ENCODE measurements at places on chromosomes 4 and X.

- DNase-seq = no peak
Measured at GRCh38 chrX:63661676-63662075, 123.3 kb downstream of the ARHGEF9 start.

- no peak for DNase-seq
Measured at GRCh38 chr4:168574581-168575295, 77.9 kb downstream of the PALLD start.

DNA sequence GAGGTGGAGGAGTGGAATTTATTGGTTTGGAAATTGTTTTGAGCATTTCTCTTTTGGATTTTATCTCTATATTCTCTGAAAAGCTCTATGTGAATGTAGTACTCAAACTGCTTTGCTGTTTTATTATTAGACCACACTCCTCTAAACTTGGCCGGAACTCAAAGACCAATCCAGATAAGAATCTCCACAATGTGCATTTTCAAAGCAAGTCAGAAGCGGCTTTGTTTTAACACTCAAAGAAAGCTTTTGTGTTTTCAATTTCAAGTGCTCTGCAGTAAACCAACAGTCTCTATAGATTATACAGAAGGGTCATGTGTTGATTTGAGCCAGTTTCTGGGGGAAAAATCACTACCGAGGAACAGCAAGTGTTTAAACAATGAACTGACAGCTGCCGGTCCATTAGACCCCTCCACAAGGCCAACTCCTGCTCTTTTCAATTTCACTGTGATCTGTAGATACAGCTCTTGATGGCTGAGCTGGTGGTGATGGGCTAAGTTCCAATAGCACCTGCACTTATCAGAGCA lies 79.4 kb downstream of the FTHL17 start:
- no peak for DNase-seq

GRCh38 chr4:100187781-100188180 lies 2.5 kb downstream of the DDIT4L start:
- DNase-seq = no peak

GRCh38 chrX:71604796-71605568 lies 13.3 kb downstream of the CXCR3 start:
- DNase-seq = no peak

GRCh38 chr4:124111922-124112321 lies 600.6 kb downstream of the ANKRD50 start:
- DNase-seq = no peak

DNA sequence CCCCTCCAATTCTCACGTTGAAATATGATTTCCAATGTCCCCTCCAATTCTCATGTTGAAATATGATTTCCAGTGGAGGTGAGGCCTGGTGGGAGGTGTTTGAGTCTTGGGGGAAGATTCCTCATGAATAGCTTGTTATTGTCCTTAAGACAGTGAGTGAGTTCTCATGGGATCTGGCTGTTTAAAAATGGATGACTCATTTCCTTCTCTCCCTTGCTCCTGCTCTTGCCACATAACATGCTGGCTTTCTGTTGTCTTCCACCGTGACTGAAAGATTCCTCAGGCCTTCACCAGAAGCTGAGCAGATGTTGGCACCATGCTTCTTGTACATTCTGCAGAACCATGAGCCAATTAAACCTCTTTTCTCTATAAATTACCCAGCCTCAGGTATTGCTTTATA lies 346.8 kb upstream of the TECRL start:
- DNase-seq = no peak

- DNase-seq = no peak
Measured at GRCh38 chr4:176779421-176779820, 13.3 kb downstream of the VEGFC start.

GRCh38 chr4:185112104-185112503 lies 31.0 kb upstream of the SLC25A4 start:
- no peak for DNase-seq

DNA sequence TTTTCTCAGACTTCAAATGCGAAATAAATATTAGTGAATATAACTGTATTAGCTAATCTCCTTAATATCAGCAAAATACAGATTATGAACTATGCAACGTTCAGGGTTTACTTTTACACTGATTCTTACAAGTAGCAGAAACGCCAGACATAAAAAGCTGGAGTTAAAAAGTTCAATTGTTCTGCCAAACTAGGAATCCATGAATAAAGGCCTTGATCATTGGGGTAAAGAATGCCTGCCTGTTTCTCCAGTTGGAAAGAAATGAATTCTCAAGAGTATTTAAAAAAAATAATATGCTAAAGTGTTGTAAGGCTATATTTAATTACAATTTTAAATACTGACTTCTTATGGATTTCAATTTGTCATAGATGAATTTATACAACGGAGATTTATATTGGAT lies 612.2 kb downstream of the DMD start:
- DNase-seq = no peak

GRCh38 chr4:142519342-142519741 lies 326.8 kb downstream of the INPP4B start:
- no peak for DNase-seq

Data from transverse colon (tissue), 4 donors.